ENCODE measurements at places on chromosomes 1 and 21.

GRCh38 chr1:3837685-3838084 lies 19.3 kb downstream of the CEP104 start:
- no peak for DNase-seq

GRCh38 chr1:151309811-151310323 lies 17.3 kb downstream of the PI4KB start:
- no peak for DNase-seq

GRCh38 chr1:24373044-24373443 lies 40.5 kb downstream of the STPG1 start:
- DNase-seq: no peak

- no peak for DNase-seq
Observed at GRCh38 chr1:219812491-219813203, 115.7 kb downstream of the SLC30A10 start.

- DNase-seq: no peak
Observed at GRCh38 chr1:207578796-207579435, 66.0 kb upstream of the CR1L start.

DNA sequence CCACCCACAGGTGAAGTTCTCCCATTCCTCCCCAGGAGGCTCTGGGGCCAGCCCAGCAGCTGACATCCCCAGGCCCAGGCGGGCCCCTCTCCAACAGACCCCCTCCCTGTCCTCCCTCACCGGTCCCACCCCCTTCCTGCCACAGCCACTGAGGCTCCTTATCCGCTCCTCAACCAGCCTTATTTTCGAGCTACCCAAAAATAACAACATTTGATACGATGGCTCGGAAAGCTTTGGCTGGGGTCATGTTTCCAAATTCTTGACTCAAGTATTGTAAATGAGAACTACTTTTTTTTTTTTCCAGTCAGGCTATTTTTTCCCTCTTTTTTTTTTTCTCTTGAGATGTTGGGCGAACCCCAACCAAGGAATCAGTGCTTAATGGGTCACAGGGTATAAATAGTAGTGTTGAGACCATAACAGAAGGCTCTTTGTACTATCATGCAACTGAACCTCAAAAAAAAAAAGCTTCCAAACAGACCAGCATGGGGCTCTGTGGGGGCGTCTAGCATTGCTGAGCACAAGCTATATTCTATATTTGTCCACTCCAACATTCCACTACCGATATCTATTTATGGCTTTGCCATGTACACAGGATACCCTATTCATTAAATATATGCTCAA lies 27.2 kb downstream of the IRF2BP2 start:
- DNase-seq: no peak

GRCh38 chr1:219477861-219478260 lies 135.0 kb downstream of the ZC3H11B start:
- no peak for DNase-seq

DNA sequence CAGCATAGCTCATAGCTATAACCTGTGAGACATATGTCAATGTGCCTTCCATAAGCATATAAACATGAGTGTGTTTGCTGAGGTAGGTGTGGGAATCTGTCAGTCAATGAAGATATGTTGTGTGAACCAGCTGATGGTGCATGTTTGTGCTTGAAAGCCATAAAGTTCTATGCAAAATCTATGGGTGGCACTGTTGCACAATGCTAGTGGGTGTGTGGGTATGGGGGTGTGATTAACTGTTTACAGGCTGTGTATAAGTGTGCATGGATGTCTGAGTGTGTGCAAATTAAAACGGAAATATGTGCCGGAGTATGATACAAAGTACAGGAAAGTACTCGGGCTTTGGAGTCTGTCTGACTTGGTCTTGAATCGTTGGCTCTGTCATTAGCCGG lies 1.0 kb upstream of the ATP2B4 start:
- peak; percentile 39 for DNase-seq

- no peak for DNase-seq
Observed at GRCh38 chr1:47849005-47849521, 148.1 kb downstream of the TRABD2B start.

- DNase-seq: no peak
Observed at GRCh38 chr1:217149791-217150190, 426.6 kb upstream of the ESRRG start.

DNA sequence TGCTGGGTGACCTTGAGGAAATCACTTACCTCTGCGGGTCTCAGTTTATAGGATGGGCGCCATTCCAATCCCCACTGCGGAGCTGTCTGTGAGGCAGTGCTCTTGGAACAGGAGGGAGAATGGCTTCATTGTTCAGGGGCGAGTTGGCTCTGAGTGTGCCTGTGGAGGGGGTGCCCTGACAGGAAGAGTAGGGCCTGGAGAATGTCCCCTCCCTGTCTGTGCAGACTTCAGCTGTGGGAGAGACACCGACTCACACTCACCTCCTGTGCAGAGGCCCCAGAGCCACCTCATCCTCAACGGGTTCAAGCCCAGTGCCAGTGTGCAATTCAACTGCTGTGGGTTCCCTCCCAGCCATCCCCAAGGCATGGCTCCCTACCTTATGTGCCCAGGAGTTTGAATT lies 17.1 kb downstream of the ADORA1 start:
- no peak for DNase-seq

GRCh38 chr1:11526071-11526895 lies 47.3 kb downstream of the DISP3 start:
- DNase-seq: no peak
